ENCODE measurements at places on chromosomes 11 and 22.
A peak's percentile ranks its signal among the peaks of the same experiment; 100 is the strongest.

DNA sequence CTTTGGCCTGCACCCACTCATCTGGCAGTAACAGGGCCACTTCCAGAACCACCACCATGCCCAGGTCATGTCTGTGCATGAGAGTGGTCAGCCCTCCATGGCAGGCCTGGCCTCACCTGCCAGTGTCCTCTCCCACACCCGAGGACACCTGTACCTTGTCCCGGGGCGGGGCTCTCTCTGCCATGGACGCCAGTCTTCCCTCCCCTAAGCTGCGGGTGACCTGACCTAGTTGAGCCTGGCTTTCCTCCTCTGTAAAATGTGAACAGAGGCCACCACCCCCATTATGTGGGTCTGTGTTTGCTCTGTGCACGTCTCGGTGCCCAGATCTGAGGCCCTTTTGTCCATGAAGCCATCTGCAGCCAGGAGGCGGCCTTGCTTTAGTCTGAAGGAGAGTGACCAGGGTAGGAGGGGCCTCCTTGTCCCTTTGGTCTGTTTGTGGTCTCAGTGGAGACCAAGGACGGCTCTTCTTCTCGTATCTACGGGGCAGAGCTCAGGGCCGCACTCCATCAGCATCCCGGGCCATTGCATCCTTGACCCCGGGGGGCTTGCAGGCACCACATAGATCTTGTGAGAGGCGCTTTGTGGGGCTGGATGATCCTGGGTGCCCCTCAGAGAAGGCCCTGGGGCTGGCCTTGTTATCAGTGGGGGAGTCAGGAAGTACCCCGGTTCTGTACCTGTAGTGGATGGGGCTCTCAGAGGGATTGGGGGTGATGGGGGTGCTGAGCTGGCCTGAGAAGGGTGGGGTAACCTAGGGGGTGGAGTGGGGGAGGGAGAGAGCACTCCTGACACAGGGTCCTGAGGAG lies 121.6 kb downstream of the KCNQ1 start:
- no peak for DNase-seq

- DNase-seq = no peak
Measured at GRCh38 chr11:75199412-75199955, 41.1 kb upstream of the TPBGL start.

GRCh38 chr11:57290288-57290687 lies 34.5 kb downstream of the TNKS1BP1 start:
- DNase-seq = no peak

GRCh38 chr22:41661088-41661487 lies 27.6 kb downstream of the SNU13 start:
- no peak for DNase-seq

DNA sequence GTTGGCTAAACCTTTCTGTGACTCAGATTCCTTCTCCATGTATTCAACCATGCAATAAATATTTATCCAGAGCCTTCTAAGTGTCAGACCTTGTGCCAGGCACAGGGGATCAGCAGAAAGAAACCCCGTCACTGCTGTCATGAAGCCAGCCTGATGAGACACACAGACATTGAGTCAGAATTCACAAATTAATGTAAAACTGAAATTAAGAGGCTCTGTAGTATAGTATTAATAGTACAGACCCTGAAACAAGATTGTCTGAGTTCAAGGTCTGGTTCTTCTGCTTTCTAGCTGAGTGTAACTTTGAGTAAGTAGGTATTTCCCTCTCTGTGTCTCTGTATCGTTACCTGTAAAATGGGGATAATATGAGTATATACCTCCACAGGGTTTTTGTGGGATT lies 46.9 kb downstream of the ME3 start:
- DNase-seq = no peak

- DNase-seq = no peak
Measured at GRCh38 chr11:126268361-126268707, 361 bp downstream of the SRPRA start.

- DNase-seq = no peak
Measured at GRCh38 chr11:73957654-73958361, 7.0 kb downstream of the DNAJB13 start.

GRCh38 chr22:48749555-48750227 lies 1078.0 kb downstream of the BRD1 start:
- DNase-seq = no peak

GRCh38 chr11:115590254-115590653 lies 86.0 kb upstream of the CADM1 start:
- DNase-seq = peak; percentile 95

- DNase-seq = no peak
Measured at GRCh38 chr22:28815111-28815510, 14.7 kb upstream of the XBP1 start.

DNA sequence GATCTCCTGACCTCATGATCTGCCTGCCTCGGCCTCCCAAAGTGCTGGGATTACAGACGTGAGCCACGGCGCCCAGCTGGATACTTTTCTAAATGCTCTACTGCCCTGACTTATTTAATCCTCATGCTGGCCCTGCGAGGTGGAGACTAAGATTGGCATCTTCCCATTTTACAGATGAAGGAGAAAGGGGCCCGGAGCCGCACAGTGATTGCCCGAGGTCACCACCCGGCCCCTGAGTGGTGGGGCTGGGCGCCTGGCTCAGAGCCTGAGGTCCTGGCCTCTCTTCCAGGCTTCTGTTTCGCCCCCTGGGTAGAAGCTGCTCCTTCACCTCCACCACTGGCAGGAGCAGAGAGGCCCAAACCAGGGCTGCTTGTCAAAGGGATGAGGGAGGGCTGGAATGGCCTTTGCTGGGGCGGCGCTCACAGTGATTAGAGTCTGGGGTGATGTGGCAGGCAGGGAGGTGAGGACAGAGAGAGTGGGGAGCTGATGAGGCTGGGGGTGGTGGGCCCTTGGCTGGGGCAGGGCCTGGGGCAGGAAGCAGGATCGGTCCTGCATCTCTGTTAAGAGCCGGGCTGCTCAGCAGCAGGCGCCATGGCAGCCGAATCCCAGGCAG lies 15.4 kb upstream of the MPPED1 start:
- DNase-seq = no peak

GRCh38 chr11:67178421-67178820 lies 59.4 kb downstream of the KDM2A start:
- DNase-seq = no peak

DNA sequence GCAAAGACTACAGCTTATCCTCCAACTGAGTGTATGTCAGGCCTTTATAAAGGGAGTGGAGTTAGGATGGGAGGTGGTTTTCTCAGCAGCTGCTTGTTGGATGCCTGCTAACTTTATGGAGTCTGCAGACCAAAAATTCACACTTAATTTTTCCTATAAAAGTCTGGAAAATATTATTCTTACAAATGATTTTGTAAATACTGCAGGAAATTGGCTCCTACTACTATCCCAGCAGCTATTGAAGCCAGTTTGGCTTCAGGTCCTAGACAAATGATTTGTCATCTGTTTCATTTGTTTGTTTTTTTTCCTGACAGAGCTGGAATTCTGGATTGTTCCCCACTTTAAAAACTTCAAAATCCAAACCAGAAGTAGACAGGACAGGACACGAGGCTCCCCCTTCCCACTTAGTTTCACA lies 292.5 kb downstream of the TMEM135 start:
- no peak for DNase-seq

DNA sequence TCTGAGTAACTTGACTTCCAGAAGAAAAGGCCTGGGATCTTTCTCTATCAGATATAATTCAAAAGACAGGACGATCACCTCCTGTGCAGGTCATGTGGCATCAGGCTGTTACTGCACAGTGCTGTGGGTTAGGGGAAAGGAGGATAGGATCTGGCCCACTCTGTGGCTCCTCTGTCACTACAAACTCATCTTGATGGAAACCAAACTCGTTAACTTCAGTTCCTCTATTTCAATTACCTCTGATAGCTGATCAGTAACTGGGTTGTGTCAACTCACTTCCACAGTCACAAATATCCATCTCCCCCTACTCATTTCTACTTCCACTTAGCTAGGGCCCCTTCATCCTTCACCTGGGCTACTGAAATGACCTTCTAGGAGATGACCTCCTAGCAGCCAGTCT lies 95.2 kb downstream of the RCN1 start:
- no peak for DNase-seq

DNA sequence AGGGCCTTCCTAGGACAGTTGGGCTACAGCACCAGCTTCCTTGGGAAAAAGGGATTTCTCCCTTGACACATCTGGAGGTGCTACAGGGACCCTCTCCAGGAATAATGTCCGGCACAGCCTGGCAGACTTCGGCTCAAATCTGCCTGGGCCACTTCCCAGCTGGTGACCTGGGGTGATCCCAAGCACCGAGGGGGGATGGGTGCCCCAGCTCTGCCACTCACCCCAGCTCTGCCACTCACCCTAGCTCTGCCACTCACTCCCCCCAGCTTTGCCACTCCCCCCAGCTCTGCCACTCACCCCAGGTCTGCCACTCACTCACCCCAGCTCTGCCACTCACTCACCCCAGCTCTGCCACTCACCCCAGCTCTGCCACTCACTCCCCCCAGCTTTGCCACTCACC lies 9.9 kb downstream of the OSBPL5 start:
- no peak for DNase-seq
